ENCODE measurements at places on chromosomes 1 and 21. TPM values are rescaled to one million over a fixed set of nuclear protein-coding genes. Genes with fewer than 3 reads are reported as not detected.

DNA sequence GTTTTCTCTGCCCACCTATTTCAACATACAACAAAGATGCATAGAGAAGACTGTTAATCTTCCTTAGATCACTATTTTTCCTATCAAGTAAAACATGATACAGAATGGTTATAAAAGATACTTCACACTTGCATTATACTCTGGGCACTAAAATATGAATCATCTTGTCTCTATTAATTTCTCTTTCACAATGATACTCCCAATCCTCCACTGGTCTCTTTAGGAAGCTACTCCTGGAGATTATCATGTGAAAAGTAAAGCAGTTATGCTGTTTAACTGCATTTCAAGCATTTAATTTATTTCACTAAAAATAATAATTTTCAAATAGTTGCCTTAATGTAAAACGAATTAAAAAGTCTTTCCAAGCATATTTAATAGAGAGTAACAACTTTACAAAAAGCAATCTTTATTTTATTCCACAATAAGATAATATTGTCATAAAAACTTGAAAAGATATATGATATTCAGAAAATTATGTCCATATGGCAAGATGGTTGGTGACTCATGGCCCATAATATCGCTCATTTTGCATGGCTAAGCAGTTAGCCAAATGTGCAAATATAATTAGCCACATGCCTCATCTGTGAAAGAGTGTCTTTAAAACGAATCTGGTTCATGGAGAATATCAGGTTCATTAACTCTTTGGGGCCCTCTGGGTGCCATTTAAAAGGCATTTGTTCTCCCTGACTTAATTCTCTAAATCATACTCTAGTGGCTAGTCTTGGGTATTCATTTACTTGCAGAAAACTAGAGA lies 1569.0 kb upstream of the B3GALT2 start:
- DNase-seq = no peak

DNA sequence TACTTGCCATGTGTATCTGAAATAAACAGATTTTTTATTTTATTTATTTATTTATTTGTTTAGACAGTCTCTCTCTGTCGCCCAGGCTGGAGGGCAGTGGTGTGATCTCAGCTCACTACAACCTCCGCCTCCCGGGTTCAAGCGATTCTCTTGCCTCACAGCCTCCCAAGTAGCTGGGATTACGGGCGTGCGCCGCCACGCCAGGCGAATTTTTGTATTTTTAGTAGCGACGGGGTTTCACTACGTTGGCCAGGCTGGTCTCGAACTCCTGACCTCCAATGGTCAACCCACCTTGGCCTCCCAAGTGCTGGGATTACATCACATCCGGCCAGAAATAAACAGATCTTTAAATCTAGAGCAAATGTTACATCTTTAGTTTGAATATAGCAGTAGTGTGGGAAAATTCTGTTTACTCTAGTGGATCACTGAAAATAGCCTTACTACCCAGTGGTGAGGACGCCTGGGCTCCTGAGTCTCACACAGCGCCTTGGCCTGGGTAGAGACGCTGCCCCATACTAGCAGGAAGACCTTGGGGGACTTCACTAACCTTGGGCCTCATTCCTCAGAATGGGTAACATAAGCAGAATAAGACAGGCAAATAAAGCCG lies 709 bp downstream of the GART start:
- DNase-seq = no peak

DNA sequence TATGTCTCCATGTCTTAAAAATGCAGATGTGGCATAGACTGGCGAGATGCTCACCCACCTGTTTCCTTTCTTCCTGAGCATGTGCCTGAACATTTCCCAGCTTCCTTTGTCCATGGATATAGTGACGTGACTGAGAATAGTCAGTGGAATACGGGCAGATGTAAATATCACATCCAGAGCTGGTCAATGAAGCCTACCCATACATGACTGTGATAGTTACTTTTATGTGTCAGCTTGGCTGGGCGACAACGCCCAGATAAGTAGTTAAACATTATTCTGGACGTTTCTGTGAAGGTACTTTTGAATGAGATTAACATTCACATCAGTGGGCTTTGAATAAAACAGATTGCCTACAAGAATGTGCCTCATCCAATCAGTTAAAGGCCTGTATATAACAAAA lies 135.7 kb downstream of the RGS7 start:
- no peak for DNase-seq

- no peak for DNase-seq
These were observed 301 bp upstream of the NUDT17 start for GRCh38 chr1:145845144-145845513.

CRP gene
- not detected for total RNA-seq

DNA sequence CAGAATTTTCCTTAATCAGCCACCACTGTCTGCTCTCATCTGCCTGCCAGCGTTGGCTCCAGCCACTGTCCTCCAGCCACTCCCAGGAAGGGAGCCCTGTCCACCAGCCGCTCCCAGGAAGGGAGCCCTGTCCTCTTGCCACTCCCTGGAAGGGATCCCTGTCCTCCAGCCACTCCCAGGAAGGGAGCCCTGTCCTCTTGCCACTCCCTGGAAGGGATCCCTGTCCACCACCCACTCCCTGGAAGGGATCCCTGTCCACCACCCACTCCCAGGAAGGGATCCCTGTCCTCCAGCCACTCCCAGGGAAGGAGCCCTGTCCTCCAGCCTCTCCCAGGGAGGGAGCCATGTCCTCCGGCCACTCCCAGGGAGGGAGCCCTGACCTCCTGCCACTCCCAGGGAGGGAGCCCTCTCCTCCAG lies 726.5 kb downstream of the PTPRU start:
- no peak for DNase-seq

GPR161 gene
- 38.5 TPM for total RNA-seq

GRCh38 chr21:33267250-33267649 lies 1.1 kb downstream of the IL10RB start:
- DNase-seq = no peak

GRCh38 chr21:19256934-19257660 lies 853.5 kb upstream of the TMPRSS15 start:
- no peak for DNase-seq

DNA sequence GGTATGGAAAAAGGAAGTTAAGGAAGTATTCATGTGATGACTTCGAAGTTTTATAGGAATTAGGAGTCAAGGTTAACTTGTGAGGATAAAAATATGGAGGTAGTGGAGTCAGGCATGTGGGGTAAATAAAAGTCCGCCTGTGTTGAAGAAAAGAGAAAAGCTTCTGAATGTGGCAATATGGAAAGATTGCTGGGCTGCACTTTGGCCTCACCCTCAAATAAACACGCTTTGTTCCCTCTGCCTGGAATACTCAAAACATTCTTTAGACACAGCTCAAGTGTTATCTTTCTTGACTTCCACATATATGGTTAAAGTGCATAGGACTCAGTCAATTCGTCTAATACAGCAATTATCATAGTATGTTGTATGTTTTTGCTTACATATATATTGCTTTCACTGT lies 137.7 kb downstream of the PLA2G4A start:
- DNase-seq = no peak

GRCh38 chr1:115312742-115313141 lies 25.3 kb downstream of the NGF start:
- no peak for DNase-seq

GRCh38 chr21:31677047-31677446 lies 17.6 kb downstream of the SOD1 start:
- no peak for DNase-seq

DNA sequence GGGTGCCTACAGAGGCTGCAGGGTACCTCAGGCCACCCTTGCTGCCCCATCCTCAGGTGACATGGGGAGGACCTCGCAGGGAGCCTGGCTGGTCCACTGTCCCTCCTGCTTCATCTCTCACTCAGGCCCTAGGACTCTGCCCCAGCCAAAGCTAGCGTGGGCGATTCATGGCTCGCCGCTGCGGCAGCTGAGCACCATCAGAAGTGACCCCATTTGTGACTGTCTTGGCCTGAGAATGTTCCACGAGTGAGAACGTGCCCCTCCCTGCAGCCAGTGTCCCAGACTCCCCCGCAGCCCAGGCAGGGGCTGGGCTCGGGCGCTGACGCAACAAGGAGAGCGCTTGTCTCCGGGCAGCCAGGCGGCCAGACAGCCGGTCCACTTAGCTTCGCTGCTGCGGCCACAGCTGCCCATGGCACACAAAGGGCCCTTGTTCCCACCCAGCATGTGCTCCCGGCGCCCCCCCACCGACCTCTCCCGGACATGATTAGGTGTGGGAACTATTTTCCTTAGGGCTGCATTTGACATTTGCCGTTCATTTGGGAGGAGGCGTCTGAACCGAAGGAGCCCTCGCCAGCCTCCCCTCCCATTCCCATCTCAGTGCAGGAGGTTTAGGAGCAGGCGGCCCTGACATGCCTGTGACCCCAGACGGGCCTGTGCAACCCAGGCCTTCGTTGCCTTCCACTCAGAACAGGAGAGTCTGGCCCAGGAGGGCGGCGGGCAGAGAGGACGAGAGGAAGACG lies 19.3 kb upstream of the POFUT2 start:
- no peak for DNase-seq

DNA sequence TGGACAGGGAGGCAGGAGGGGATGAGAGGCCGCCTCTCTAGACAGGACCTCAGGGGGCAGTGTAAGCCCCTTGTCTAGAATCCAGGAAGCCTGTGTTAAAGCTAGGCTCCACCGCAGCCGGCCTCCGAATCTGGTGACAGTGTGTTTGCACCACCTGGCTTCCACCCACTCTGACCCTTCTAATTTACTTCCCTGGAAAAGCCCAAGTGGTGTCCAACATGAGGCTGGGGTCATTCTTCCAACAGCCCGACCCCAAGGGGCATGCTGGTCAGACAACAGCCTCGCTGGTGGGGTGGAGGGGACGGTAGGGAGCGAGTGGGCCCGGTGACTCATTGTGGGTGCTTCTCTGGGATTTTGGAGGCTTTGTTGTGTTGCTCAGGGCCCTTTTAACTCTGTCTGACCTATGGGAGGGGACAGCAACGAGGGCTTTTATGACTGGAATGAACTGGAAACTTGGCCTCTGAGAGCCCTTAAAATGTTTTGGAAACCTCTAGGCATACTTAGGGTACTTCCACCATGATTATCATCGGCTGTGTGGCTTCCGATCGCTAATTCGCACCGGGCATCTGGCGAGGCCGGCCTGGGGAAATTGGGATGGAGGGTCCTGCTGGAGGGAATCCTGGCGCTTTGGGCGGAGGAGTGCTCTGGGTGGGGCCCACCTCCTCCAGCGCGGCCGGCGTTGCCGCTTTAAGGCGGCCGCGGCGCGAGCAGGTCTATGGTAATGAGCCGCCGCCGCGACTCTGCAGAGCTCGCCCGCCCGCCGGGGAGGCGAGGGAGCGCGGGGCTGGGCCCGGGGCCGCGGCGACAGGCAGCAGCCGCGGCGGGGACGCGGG lies at the start of gene CELSR2:
TSS of gene CELSR2 (plus strand) at position 743 of the 833 bp plus-strand sequence. CDS start 541 bp downstream, outside the sequence.
- no peak for DNase-seq

SIM2 gene
- 1.5 TPM for total RNA-seq

MAP10 gene
- total RNA-seq = 0.52 TPM

- no peak for DNase-seq
These were observed 9.4 kb upstream of the CAPN9 start for GRCh38 chr1:230737622-230738262.

DNA sequence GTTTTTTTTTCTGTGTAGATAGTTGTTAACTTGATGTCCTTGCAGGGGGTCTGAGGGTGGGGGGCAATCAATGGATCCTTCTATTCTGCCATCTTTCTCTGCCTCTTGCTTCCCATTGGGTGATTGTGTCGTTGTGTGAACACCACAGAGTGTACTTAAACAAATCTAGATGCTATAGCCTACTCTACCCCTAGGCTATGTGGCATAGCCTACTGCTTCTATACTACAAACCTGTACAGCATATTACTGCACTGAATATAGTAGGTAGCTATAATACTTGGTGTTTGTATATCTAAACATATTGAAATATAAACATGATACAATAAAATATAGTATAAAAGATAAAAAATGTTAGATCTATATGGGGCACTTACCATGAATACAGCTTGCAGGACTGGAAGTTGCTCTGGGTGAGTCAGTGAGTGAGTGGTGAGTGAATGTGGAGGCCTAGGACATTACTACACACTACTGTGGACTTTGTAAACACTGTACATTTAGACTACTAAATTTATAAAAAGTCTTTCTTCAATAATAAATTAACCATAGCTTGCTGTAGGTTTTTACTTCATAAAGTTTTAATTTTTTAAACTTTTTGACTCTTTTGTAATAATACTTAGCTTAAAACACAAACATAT lies 105.4 kb downstream of the CENPF start:
- no peak for DNase-seq

OR10Z1 gene
- not detected for total RNA-seq

- no peak for DNase-seq
These were observed 350.9 kb upstream of the PKN2 start for GRCh38 chr1:88333086-88333695.

KRTAP19-1 gene
- total RNA-seq = not detected

DNA sequence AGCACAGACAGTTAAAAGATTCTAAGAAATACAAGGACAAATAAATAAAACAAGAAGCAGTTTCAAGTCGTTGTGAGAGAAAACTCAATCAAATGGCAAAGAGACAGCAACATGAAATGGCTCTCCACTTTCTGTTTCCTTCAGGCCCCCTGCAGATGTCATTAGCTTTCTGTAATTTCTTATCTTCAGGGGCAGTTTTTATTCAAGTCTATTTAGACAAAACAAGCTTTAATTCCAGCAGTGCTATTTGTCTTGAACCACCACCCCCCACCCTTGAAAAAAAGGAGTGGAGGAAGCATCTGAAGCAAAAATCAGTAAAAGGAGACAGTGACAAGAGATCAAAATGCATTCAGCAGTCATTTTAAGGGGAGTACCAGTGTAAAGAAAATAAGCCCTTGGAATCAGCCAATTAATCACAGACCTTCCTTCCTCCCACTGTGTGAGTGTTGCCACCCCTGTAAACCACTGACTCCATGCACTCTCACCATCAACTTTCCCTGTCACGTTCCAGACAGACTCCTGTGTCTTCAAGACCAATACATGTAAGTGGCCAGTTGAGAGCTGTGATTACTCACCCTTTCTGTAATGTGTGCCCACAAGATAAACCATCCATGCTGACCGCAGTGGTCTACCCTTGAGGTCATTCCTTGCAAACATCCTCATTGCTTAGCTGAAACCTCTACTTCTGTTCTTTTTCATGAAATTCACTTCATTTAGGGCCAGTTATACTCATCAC lies 136.1 kb upstream of the HOOK1 start:
- DNase-seq = no peak

PDC gene
- not detected for total RNA-seq

DNA sequence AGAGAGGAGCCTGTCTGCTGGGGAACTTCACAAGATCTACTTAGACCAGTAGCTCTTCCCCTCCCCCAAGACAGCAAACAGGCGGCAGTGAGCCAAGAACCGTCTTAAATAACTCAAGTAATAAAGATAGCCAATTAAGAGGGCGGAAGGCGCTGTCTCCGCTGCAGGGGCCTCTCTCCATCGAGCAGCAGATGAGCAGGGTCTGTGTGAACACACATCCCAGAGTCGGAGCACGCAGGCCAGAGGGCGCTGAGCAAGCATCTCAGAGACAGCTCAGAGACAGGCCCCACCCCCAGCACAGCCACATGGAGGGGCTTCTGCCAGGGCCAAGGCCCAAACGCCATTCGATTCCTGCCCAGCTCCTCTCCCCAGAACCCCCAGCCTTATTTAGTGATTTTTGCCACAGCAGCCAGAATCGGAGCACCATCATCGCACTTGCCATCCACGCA lies 11.1 kb downstream of the IFFO2 start:
- no peak for DNase-seq

Measured in osteocyte (in vitro differentiated cells).